Ecto neural progenitor cell (in vitro differentiated cells): ENCODE measurements at places on chromosomes 1 and 21.

GRCh38 chr1:71106658-71107322 lies 26.0 kb upstream of the ZRANB2 start:
- DNase-seq = no peak

GRCh38 chr1:154186177-154186576 lies 5.7 kb downstream of the TPM3 start:
- DNase-seq = peak; percentile 57

DNA sequence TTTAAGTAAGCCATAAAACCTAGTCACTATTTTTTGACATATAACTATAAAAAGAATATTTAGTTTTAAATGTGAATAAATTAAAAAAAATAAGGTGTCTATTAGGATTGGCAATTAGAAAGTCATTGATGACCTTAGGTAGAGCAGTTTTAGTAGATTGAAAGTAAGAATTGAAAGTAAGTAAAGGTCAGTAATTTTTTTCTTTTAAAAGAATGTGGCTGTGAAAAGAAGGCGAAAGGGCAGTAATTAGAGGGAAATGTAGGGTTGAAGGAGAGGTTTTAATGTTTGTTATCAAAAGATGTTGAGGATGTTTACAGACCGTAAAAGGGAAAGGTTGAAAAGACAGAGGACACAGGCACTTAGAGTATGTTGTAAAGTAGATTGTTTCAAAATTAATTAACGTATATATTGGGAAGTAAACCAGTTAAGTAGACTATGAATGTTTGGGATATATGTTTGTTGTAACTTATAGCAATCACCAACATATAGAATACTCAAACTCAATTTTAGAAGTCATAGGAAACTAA lies 41.0 kb downstream of the ZFYVE9 start:
- DNase-seq = no peak

DNA sequence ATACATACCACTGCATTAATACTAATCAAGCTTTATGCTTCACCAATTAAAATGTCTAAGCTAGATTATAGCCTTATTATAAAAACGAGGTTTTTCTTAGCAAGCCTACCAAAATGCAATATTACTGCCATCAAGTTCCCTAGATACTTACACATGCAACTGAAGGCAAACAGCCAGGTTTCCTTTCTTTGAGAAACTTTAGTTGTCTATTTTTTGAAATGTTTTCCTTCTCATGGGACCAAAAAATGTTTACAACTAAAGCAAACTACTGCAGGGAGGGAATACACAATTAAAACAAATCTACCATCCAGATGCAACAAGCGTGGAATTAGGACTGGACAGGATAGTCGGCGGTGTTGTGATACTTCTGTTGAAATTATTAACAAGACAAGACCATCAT lies 1.3 kb downstream of the ZNF644 start:
- no peak for DNase-seq

- DNase-seq = no peak
Measured at GRCh38 chr21:36323032-36323431, 3.0 kb downstream of the MORC3 start.

GRCh38 chr1:158527190-158527815 lies 26.9 kb downstream of the OR6Y1 start:
- no peak for DNase-seq

GRCh38 chr1:92951141-92951582 lies 10.1 kb downstream of the DIPK1A start:
- DNase-seq = no peak

- no peak for DNase-seq
Measured at GRCh38 chr21:44013380-44014088, 1.4 kb downstream of the TRAPPC10 start.

- no peak for DNase-seq
Measured at GRCh38 chr1:37677143-37677439, 15.2 kb upstream of the CDCA8 start.

DNA sequence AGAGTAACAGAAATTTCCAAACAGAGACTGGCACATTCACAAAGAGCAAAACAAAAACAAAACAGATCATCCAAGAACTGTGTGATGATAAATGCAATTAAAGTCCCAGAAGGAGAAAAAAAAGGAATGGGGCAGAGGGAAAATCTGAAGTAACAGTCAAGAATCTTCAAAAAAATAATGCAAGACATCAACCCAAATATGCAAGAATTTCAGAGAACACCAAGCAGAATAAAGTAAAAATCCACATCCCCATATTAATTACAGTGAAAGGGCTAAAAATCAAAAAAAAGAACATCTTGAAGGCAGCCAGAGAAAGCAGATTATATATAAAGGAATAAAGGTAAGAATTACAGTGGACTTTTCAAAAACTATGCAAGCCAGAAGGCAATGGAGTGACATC lies 67.1 kb downstream of the FOXJ3 start:
- DNase-seq = no peak

DNA sequence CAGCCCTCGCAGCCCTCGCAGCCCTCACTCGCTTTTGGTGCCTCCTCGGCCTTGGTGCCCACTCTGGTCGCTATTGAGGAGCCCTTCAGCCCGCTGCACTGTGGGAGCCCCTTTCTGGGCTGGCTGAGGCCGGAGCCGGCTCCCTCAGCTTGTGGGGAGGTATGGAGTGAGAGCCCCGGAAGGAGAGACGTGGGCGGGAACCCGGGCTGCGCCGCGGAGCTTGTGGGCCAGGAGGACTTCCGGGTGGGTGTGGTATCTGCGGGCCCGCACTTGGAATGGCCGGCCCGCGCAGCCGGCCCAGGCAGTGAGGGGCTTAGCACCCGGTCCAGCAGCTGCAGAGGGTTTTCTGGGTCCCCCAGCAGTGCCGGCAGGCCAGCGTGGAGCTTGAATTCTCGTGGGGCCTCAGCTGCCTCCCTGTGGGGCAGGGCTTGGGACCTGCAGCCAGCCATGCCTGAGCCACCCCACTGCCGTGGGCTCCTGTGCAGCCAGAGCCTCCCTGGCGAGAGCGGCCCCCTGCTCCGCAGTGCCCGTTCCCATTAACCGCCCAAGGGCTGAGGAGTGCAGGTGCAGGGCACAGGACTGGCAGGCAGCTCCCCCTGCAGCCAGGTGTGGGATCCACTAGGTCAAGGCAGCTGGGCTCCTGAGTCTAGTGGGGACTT lies 9.9 kb upstream of the CFHR2 start:
- no peak for DNase-seq

DNA sequence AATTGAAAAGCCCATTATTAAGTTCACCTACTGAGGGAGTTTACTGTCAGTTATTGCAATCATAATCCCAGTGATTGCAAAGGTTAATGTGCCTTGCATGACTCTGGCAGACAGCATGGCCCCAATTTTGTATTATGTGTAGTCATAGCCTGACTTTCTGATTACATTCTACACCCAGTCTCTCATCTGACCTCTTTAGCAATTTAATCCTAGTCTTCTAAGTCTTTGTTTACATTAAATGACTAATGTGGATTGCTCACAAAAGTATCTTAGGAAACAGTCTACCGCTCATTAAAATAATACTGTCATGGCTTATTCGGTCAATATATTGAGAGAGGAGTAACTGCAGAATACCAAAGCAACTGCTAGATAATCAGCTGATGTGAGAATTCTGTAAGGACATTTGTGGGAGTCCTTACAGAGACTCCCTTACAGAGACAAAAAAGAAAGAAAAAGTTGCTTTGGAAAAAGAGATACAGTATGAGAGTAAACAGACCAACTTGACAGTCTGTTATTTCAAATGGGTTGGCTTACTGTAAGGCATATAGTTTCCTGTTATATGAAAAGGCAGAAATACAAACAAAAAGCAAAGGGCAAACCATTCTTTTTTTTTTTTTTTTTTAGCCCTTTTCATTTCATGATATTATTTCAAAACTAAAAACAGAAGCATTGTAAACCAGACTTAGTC lies 42.8 kb downstream of the SMG7 start:
- no peak for DNase-seq

- DNase-seq = no peak
Measured at GRCh38 chr21:17818186-17819113, 706 bp downstream of the C21orf91 start.

GRCh38 chr1:24975391-24975790 lies 45.3 kb upstream of the RUNX3 start:
- DNase-seq = no peak

GRCh38 chr1:231814521-231814920 lies 187.9 kb downstream of the DISC1 start:
- DNase-seq = no peak

DNA sequence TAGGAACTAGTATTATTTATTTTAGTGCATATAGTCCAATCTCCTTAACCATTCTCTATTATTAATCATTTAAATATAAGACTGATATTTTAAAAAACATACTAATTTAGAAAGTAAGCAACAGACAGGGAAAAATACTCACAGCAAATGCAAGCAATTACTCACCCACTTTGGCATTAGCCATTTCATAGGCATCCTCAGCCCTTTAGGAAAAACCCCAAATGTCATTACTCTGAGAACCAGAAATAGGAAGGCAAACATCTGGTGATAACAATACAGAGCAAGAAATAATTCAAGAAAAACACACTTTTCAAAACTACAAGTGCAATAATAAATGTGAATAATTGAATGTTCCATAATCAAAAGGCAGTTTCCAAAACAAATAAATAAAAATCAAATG lies 545.1 kb downstream of the PLPP3 start:
- DNase-seq = no peak

- DNase-seq = no peak
Measured at GRCh38 chr1:38455829-38456530, 403.6 kb downstream of the RRAGC start.

GRCh38 chr1:61081686-61082310 lies 563 bp upstream of the NFIA start:
- peak; percentile 68 for DNase-seq

DNA sequence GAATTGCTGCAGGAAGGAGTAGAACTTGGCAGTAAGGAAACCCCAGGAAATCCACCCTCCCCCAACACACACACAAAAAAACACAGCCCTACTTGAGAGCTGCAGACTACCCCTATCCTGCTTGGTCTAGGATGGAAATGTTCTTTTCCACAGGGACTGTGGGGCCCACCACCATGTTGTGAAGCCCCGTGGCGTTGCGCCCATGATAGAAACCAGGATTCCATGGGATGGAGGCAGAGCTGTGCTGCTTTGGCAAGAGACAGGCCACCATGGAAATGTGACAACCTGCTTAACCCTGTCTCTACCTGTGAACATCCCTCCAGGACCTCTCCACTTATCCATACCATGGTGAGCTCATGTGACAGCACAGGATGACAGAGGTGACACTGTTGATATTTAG lies 121.1 kb upstream of the NGF start:
- no peak for DNase-seq

DNA sequence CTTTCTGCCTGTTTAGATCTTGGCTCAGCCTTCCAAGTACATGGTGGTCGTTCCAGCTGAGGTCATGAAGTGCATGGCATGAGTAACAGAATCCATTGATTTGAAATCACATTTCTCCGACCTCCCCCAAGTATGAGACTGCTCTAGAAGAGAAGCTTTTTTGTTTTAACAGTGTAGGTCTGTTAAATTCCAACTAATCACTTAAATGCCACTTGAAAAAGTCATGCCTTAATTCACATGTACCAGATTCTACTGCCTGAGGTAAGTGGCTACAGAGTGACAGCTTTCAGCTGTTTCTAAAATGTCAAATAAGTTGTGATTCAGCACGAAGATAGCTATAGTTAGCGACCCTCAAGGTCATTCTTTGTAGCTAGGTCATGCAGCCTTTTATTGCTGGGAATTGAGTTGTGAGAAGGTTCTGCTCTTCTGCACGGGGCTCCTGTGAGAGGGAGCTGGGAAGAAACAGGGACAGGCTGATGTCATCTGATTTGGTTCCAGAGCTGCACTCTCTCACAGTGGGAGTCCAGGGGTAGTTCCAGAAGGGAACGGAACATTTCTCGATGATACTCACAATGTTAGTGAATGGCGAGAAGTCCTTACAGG lies 112.7 kb downstream of the VPS13D start:
- DNase-seq = no peak

GRCh38 chr1:51222136-51222787 lies 13.8 kb upstream of the RNF11 start:
- no peak for DNase-seq

DNA sequence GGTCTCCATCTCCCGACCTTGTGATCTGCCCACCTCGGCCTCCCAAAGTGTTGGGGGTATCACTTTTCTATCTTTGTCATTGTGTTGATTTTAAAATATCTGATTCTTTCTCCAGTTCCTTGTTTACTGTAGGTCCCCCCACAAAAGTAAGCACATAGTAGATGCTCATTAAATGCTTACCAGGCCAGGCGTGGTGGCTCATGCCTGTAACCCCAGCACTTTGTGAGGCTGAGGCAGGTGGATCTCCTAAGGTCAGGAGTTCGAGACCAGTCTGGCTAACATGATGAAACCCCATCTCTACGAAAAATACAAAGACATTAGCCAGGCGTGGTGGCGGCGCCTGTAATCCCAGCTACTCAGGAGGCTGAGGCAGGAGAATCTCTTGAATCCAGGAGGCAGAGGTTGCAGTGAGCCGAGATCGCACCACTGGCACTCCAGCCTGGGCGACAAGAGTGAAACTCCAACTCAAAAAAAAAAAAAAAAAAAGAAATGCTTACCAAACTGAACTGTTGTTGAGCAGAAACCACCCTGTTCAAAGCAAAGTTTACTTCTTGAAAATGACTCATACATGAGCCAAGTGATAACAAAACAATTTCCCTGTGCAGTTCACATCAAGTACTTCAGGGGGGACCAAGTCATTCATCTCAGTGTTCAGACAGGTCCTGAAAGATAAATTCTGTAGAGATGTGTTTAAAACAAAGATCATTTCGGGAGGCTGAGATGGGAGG lies 24.3 kb upstream of the NID1 start:
- DNase-seq = no peak

DNA sequence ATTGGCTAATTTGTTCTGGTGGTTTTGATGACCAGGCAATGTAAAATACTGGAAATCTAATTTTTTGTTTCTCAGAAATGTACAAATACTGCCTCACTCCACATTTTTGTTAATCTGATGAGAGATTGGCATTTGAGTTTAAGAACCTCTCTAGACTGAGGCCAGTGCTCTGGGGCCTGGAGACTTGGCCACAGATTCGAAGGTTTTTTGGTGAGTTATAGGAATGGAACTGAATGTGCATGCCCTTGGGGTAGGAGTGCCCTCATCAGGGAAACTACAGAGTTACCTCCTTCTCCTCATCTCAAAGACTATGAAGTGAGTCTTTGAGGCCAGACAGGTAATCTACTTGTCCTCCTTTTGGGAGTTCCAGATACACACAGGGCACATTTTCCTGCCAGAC lies 347.9 kb downstream of the LTN1 start:
- no peak for DNase-seq

GRCh38 chr21:43937891-43938309 lies 72.9 kb downstream of the AGPAT3 start:
- DNase-seq = no peak

GRCh38 chr1:22738069-22738435 lies 27.4 kb downstream of the EPHB2 start:
- DNase-seq = no peak

GRCh38 chr1:56920591-56921001 lies 45.2 kb downstream of the C8B start:
- DNase-seq = no peak

DNA sequence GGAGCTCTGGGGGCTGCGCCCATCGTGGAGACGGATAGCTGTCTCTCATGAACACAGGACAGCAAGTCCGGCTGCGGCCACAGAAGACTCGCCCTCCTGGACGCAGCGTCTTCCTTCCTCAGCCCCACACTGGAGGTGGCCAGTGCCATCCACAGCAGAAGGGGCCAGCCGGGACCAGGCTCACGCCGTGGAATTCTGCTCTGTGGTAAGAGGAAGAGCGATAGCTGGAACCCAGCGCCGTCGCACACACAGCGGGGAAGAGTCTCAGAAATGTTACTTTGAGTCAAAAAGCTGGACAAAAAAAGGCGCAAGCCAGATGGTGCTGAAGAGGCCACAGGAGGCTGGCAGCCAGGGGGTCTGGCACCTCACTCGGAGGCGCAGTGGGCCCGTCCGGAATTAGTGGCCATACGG lies 113.9 kb upstream of the COL6A1 start:
- no peak for DNase-seq
